Esophagus squamous epithelium (tissue), 5 donors: ENCODE measurements at places on chromosomes 5 and 9. TPM values are rescaled to one million over a fixed set of nuclear protein-coding genes. Genes with fewer than 3 reads are reported as not detected.

GRCh38 chr9:131927091-131927490 lies 152.6 kb downstream of the MED27 start:
- no peaks in the 10 kb centered on the region for H3K36me3 ChIP-seq
- no peak overlapping the region for H3K4me3 ChIP-seq
- no peak overlapping the region for H3K27ac ChIP-seq
- H3K27me3 ChIP-seq = no peaks in the 10 kb centered on the region

DNA sequence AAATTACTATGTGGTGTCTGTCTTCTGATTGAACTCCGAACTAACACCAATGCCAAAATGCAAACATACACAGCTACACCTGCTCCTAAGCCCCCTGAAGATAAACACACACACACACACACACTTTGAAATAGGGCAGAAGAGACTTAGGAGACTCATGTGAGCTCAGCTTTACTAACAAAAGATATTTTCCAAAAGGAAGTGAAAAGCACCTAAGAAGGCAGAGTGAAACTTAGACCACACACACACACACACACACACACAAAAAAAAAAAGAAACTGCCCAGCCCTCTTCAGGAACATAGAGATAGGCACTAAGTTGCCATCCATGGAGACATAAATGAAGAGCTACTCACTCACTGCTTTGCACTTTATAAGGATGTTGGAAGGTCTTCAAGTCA lies 45.2 kb upstream of the APC start:
- peaks cover 9% of the 10 kb centered on the region for H3K27me3 ChIP-seq
- no peaks in the 10 kb centered on the region for H3K4me1 ChIP-seq
- no peaks in the 10 kb centered on the region for H3K36me3 ChIP-seq
- DNase-seq = no peak
- H3K4me3 ChIP-seq = no peak overlapping the region

GRCh38 chr9:92720807-92721535 lies 43.7 kb downstream of the BICD2 start:
- no peak overlapping the region for H3K27ac ChIP-seq
- peaks cover 35% of the 10 kb centered on the region for H3K36me3 ChIP-seq
- DNase-seq = no peak

DNA sequence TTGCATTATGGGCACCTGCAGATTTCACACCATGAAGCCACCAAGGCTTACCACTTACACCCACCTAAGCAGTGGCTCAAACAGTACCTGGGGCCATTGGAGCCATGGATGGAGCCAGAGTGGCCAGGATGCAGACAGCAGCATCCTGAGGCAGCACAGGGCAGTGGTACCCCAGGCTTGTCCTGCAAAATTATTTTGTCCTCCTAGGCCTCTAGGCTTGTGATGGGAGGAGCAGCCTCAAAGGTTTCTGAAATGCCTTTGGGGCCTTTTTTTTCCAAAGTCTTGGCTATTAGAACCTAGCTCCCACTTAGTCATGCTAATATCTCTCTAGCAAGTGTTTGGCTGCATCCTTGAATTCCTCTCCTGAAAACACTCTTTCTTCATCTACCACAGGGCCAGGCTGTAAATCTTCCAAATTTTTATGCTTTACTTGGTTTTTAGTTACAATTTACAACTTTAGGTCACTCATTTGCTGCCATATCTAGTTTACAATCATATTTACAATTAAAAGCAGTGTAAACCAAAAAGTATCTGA lies 15.7 kb downstream of the TMC1 start:
- no peaks in the 10 kb centered on the region for H3K36me3 ChIP-seq
- no peak for DNase-seq
- no peak overlapping the region for H3K27ac ChIP-seq
- H3K4me1 ChIP-seq = peaks cover 26% of the 10 kb centered on the region
- no peaks in the 10 kb centered on the region for H3K27me3 ChIP-seq

DNA sequence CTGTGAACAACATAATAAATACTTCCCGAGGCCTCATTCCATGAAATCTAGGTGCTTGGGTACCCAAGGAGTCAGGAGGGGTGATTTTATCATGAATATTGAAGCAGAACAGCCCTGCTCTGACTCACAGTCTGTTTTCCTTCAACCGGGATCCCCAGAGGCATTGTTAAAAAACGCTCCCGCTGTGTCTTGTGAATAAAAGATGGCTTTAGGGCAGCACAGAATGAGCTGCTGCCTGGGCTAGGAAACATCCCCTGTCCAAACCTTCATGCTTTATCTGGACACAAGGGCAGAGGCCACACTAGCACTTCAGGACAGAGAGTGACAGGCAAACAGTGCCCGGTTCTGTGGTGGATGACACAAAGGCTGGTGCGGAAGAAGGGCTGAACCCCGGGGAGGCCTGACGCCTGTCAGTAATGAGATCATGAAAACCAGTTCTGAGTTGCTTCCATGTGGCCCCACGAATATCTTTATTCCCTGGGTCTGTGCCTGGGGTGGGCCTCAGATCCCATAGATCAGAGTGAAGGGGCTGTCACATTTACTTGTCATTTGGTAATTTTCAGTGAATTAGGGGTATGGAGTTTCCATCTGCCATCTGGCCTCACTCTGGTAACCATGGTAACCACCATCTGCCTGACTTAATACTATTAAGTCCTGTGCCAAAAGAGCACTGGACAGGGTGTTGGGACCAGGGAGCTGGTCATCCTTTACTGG lies 2.6 kb downstream of the IGFBPL1 start:
- H3K36me3 ChIP-seq = no peaks in the 10 kb centered on the region
- H3K4me1 ChIP-seq = no peaks in the 10 kb centered on the region
- H3K27me3 ChIP-seq = no peaks in the 10 kb centered on the region
- H3K4me3 ChIP-seq = no peak overlapping the region
- no peak overlapping the region for H3K27ac ChIP-seq

TRIP13 gene
- 3.3 TPM for total RNA-seq

MAMDC2 gene
- total RNA-seq = 58.4 TPM

SPATA31D4 gene
- not detected for total RNA-seq

PAEP gene
- total RNA-seq = not detected

SLC6A3 gene
- 0.19 TPM for total RNA-seq

MTMR12 gene
- 17.2 TPM for total RNA-seq

BARHL1 gene
- not detected for total RNA-seq
